NCI-H1092 treated with DMSO at 0.1 percent for 48 hours (cell line): ENCODE measurements at places on chromosomes 6 and 20.

DNA sequence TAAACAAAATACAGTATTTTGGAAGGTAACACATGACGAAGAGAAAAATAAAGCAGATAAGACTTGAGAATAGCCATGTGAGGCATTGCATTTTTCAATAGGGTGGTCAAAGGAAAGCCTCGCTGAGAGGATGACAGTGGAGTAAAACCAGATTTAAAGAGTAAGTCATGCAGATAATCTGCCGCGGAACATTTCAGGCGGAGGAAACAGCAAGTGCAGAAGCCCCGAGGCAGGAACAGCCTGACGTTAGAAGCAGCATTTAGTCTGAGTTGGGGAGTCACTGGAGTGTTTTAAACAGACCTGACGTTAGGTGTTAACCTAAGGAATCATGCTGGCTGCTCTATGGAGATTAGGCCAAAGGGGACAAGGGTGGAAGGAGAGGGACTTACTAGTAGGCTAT, 65.0 kb upstream of the VSTM2L start:
- DNase-seq: no peak

DNA sequence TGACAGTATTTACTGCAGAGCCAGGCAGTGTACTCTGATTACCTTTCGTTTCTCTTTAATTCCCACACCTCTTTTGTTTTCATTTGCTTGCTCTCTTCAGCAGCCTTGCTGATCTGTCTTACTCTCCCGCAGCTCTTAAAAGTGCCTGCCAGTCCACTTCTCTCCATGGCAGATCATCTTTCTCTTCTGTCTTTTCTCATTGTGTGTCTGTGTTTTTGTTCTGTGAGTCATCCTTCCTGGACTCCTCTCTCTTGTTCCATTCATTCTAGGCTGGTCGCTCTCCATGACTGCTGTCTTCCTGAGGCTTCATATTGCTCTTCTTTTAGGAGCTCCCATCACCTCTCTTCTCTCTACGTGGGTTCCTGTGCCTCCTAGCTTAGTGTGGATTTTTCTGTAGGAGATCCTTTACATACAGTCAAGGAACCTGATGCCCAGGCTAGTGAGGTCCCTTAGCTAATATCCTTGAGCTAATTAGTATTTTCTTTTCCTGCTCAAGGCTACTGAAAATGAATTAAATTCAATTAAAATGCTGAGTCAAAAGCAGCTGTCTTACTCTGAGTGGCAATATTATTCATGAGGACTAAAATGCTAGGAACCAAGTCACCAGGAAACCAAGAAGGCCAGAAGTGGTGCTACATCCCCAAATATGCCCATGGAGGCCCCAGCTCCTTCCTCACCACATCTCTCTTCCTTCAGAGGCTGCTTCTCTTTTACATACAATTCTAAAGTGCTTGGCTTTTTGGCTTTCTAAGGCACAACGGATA, 86.1 kb downstream of the SLX4IP start:
- DNase-seq: no peak

GRCh38 chr6:41298785-41299502, 12.5 kb upstream of the TREM1 start:
- DNase-seq: no peak

GRCh38 chr6:44388135-44388487, 605 bp downstream of the CDC5L start:
- peak; percentile 34 for DNase-seq

DNA sequence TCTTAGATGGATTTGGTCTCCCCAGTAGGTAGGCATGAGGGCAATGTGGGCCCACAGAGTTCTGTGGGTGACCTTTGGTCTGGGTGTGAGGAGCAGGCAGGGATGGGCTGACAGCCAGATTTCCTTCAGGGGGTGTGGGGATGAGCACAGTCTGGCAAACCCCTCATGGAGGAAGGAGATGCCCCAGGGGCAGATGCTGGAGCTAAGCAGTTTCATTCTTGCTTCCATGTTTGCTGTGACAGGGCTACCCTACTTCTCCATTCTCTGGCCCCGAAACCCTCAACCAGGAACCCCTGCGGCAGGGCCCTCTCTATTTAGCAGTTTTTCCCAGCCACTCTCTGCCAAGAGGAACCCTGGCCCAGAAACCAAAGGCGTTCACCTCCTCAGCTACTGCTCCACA, 40.4 kb downstream of the GCLC start:
- DNase-seq: no peak

- DNase-seq: no peak
Measured at GRCh38 chr6:111764238-111765175, 108.7 kb downstream of the FYN start.

- peak; percentile 15 for DNase-seq
Measured at GRCh38 chr6:63923139-63923739, 287.6 kb downstream of the PHF3 start.

DNA sequence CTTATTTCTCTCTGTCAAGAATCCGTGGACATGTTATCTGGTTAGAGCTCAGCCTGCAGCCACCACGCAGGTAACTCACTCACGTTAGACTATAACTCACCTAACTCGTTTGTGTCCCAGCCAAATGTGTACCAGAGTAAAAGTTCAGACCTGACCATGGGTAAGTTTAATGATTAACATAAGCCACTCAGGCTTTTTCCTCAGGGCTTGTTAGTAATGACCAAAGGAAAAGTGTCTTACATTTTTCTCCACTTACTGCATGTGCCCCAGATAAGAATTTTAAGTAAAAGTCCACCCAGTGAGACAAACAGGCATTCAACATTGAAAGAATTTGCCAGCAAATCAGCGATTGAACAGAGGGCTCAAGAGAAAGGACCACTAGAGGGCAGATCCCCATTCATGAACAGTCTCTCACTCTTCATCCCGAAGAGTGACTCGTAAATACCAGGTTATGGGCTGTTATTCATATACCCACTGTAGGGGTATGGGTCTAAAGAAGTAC, at the start of gene PKHD1:
TSS of gene PKHD1 (minus strand) at position 116 of the 502 bp plus-strand sequence. CDS start 2,680 bp downstream, outside the sequence.
- no peak for DNase-seq

DNA sequence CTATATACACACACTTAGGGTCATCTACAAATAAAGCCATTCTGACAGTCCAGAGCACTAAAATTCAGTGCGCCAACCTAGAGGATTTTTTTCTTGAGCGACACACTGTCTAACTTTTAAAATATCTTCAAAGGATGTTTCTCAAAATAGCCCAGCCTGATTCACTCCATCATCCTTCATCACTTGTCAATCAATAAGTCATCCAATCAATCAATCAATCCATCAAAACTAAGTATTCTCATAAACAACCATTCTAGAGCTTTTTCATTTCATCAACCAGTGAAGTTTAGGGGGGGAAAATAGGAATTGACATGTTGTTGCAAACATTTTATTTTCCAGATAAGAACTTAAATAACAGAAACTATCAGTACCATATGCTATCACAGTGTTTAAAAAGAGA, 183.2 kb downstream of the HDGFL1 start:
- DNase-seq: no peak

DNA sequence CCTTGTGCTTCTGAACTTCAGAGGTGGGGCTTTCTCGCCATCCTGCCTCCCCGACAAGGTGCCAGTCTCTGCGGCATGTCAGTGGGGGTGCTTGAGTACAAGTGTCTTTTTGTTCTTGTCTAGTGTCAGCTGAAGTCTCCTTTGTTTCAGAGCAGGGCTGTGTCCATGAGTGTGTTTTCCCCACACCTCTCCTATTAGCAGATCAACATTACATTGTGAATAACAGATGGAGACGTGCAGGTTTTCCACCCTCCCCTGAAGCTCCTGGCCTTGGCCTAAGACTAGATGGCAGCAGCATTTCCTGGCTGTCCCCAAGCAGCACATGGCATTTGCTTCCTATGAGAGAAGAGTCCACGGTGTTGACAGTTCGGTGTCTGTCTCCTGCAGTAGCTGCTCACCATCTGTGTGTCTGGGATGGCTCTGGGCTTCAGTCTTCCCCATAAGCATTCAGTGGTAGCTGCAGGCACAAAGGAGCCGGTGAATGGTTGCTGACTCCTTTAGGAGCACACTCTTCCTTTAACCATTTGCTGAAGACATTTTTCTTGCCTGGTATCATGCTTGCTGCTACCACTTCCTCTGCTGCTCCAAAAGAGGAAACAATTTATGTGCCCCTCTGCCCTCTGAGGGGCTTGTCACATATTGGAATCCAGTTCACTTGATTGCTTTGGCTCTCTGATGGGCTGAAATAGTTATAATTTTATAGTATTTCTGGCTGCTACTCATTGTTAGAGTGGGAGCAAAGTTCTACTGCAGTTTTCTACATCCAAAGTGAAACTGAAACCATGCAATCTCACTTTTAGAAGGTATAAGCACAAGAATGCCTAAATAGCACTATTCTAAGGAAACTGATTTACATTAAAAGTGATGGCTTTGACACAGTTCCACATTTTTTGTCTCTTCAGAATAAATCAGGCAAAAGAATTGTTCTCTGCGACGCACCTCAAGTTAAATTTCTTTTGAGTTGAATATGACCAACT, 913.0 kb downstream of the C6orf118 start:
- DNase-seq: no peak

DNA sequence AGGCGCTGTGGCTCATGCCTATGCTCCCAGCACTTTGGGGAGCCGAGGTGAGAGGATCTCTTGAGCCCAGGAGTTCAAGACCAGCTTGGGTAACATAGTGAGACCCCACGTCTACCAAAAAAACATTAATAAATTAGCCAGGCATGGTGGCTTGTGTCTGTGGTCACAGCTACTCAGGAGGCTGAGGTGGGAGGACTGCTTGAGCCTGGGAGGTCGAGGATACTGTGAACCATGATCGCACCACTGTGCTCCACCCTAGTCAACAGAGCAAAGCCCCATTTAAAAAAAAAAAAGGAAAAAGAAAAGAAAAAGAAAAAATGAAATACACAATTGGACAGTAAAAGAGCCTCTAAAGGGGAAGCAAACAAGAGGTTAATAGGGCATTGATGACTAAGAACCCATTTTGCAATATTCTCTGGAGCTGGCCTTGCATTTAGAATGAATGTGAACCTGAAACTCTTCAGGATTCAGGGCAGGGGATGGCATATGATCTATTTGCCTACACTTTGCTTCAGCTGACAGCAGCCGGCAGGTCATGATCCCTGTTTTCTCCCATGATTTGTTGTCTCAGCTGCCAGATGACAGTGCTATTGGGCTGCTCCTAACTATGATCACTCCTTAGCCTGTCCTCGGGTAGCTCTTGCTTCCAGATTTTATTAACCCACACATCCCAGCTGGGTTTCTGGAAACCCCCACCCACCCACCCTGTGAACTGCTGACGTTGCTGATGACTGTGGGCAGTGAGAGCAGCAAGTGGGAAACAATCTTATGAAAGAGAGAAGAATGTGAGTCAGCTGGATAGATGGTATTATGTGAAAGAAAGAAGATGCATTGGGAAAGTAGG, 83.8 kb upstream of the ELOVL5 start:
- peak; percentile 38 for DNase-seq

GRCh38 chr6:144768551-144769075, 483.5 kb downstream of the UTRN start:
- peak; percentile 65 for DNase-seq

- peak; percentile 18 for DNase-seq
Measured at GRCh38 chr6:118896339-118897136, 2.6 kb downstream of the ASF1A start.

DNA sequence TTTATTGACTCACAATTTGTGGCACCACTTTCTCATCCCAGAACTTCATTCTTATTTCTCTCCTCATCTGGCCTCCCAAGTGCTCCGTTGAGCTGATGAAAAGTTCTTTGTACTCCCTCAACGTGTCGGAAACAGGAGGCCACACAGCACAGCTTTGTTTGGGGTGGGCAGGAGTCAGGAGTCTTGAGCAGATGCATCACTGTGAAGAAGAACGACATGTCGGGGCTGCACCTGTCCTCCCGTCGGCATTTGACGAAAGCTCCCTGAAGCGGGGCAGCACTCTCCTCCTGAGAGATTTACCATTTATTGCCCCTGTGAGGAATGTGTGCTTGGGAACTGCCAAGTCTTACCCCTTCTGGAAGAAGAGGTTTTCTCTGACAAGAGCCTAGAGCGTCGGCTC, 28.1 kb downstream of the TAF8 start:
- DNase-seq: no peak

- DNase-seq: no peak
Measured at GRCh38 chr6:158219228-158219627, 51.1 kb downstream of the GTF2H5 start.

DNA sequence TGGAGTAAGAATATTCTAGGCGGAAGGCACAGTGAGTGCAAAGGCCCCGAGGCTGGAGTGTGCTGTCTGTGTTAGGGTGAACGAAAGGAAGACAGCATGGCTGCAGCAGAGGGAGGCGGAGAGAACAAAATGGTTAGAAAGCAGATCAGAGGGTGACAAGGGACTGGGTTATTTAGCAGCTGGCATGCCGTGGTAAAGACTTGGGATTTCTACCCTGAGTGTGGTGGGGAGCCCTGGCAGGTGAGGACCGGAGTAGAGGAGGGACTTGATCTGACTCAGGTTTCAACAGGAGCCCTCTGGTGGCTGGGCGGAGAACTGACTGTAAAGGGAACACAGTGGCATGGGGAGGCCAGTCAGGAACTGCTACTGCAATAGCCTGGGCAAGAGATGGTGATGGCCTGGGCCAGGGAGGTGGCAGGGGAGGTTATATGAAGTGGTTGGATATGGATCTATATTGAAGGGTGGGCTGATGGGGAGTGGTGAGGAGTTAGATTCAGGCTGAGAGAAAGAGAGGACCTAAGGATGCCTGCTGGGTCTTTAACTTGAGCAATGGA, 38.0 kb downstream of the PIM1 start:
- DNase-seq: peak; percentile 48

DNA sequence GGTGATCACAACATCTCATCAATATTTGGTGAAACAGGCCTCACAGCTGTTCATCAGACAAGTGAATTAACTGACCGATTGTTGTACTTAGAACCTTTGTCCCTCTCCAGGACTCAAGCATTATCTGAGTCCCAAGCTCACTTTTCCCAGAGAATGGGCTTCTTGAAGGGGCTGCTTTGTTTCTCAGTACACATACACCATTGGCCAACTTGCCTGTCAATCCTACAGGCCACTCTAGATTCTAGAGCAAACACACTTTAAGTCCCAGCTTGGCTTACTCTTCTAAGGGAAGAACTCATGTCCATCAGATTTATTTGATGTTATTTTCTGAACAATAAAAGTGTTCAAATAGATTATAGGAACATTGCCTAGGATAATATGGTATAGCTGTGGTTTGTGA, 249.5 kb downstream of the BCKDHB start:
- DNase-seq: no peak

GRCh38 chr6:42105156-42105648, 37.2 kb downstream of the C6orf132 start:
- no peak for DNase-seq
